Panc1 (cell line): ENCODE measurements at places on chromosomes 2 and 18. TPM values are rescaled to one million over a fixed set of nuclear protein-coding genes. Genes with fewer than 3 reads are reported as not detected.
A peak's percentile ranks its signal among the peaks of the same experiment; 100 is the strongest.

Gene ALK
- not detected for total RNA-seq

Gene PTPRN
- total RNA-seq, result not detected

- H3K4me3 ChIP-seq, result no peak overlapping the region
- H3K27me3 ChIP-seq, result no peaks in the 10 kb centered on the region
- no peaks in the 10 kb centered on the region for H3K36me3 ChIP-seq
- H3K4me1 ChIP-seq, result no peaks in the 10 kb centered on the region
- DNase-seq, result no peak
- no peak overlapping the region for H3K27ac ChIP-seq
Observed at GRCh38 chr18:5145168-5145825, 51.8 kb downstream of the AKAIN1 start.

DNA sequence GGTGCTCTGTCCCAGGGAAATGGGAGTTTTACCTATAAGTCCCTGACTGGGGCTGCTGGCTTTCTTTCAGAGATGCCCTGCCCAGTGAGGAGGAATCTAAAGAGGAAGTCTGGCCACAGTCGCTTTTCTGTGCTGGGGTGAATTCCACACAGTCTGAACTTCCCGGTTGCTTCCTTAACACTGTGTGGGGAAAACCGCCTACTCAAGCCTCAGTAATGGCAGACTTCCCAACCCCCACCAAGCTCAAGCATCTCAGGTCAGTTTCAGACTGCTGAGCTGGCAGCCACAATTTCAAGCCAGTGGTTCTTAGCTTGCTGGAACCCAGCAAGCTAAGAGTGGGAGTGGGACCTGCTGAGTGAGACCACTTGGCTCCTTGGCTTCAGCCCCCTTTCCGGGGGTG, 54.9 kb downstream of the NUP35 start:
- H3K36me3 ChIP-seq, result no peaks in the 10 kb centered on the region
- H3K4me1 ChIP-seq, result no peaks in the 10 kb centered on the region
- no peak overlapping the region for H3K27ac ChIP-seq

Gene PAX3
- total RNA-seq, result not detected

GRCh38 chr2:8537562-8538155, 144.2 kb upstream of the ID2 start:
- no peak overlapping the region for H3K4me3 ChIP-seq
- no peaks in the 10 kb centered on the region for H3K36me3 ChIP-seq
- no peak overlapping the region for H3K27ac ChIP-seq
- no peak for DNase-seq
- no peaks in the 10 kb centered on the region for H3K27me3 ChIP-seq

DNA sequence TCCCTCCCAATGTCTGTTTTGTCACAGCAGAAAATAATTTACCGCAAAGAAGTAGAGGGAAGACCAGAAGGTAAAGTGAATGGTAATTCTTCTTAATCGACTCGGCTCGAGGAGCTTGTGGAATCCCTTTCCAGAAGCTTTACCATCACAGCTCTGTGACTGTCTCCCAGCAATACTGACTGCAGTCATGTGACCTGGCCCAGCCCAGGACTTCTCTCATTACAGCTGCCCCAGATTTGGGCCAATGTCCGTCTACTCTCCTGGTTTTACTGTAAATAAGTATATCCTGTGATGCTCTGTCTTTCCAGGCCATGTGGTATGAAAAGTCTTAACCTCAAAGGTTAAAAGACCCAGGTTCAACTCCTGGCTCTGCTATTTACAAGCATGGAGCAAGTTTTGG, 18.9 kb upstream of the ELOA2 start:
- H3K36me3 ChIP-seq, result no peaks in the 10 kb centered on the region
- no peaks in the 10 kb centered on the region for H3K4me1 ChIP-seq
- no peaks in the 10 kb centered on the region for H3K27me3 ChIP-seq
- H3K4me3 ChIP-seq, result no peak overlapping the region
- no peak overlapping the region for H3K27ac ChIP-seq

- no peaks in the 10 kb centered on the region for H3K4me1 ChIP-seq
- peak overlapping the region; percentile 29; the same call in 1 of the 2 replicates for H3K27ac ChIP-seq
- no peaks in the 10 kb centered on the region for H3K27me3 ChIP-seq
Observed at GRCh38 chr2:234848578-234848977, 103.2 kb upstream of the SH3BP4 start.

Gene ACVR2A
- total RNA-seq, result 8.2 TPM

Gene IL37
- total RNA-seq, result not detected

DNA sequence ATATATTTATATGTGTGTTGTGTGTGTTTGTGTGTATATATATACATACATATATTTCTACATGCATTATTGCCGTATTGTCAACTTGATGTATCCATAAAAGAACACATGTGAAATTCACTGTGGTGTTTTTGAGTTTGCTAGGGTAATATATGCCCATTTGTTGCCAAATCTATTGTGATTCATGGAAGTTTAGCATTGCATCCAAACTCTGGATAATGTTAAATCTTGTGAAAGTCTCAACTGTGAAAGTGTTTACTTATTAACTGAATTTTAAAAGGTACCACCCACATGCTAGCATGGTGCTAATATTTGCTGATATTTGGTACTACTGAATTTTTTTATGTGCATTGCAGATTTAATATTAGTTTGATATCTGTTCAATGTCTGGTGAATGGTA, 96.6 kb upstream of the SLC8A1 start:
- H3K27ac ChIP-seq, result no peak overlapping the region
- H3K27me3 ChIP-seq, result no peaks in the 10 kb centered on the region
- no peaks in the 10 kb centered on the region for H3K36me3 ChIP-seq
- no peak for DNase-seq

- no peak for DNase-seq
- H3K36me3 ChIP-seq, result no peaks in the 10 kb centered on the region
- H3K27me3 ChIP-seq, result no peaks in the 10 kb centered on the region
- H3K4me3 ChIP-seq, result no peak overlapping the region
- no peaks in the 10 kb centered on the region; the same call in 1 of the 2 replicates for H3K4me1 ChIP-seq
Observed at GRCh38 chr18:35524226-35524625, 26.5 kb upstream of the INO80C start.

DNA sequence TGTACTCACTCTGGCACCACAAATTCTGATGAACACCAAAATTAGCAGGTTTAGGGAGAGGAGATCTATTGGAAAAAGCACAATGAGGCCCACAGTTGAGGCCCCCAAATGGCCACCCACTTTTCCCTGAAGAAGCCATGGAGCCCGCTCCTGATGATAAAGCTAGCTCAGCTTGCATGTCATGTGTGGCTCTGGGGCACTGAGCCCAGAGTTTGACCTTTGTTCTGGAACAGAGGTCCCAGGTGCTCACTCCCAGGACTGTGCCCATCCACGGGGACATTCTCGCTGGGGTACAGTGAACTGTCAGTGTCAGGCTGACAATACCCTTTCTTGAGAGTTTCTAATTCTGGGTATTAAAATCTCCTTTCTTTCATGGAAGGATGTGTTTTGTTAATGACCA, 36.2 kb downstream of the XDH start:
- H3K4me1 ChIP-seq, result no peaks in the 10 kb centered on the region
- no peak overlapping the region for H3K4me3 ChIP-seq
- H3K27ac ChIP-seq, result no peak overlapping the region
- no peaks in the 10 kb centered on the region for H3K27me3 ChIP-seq

Gene ASPRV1
- total RNA-seq, result 0.21 TPM

DNA sequence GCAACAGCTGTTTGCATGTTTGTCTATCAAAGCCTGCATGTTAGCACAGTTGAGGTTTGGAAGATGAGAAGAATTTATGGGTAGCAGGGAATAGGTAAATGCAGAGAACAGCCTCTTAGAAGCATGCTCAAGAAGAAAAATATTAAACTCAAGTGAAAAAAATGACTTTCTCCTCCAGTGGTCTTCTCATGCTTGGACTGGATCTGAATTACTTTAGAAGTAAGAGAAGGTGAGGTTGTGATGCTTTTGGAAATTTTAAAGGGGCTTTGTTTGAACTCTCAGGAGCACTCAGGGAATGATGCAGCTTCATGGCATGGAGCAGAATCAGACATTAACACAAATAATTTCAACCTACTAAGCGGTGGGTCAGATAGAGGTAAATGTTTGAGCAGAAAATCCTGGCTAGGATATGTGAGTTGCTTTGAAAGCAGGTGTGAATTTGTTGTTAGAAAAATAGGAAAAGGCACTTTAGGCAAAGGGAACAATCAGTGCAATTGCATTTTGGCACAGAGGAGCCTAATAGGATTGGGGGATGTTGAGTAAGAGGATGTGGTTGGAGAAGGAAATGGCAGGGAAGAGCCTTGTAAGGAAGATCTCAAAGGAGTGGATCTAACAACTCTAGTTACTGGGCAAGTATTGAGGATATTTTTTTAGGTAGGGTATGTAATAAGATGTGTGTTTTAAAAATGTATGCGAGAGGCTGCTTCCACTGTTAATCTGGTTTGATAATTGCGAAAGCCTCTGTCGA, 76.3 kb downstream of the DDX1 start:
- no peak overlapping the region for H3K27ac ChIP-seq
- H3K4me1 ChIP-seq, result no peaks in the 10 kb centered on the region
- no peak overlapping the region for H3K4me3 ChIP-seq
- no peak for DNase-seq
